ENCODE measurements at places on chromosomes 11 and 22. TPM values are rescaled to one million over a fixed set of nuclear protein-coding genes. Genes with fewer than 3 reads are reported as not detected.

TMPRSS4 gene
- total RNA-seq = 2.4 TPM

RFPL3 gene
- total RNA-seq = not detected

APLNR gene
- not detected for total RNA-seq

ME3 gene
- 28.8 TPM for total RNA-seq

POU2F3 gene
- total RNA-seq = 0.05 TPM

TCIRG1 gene
- 84.2 TPM for total RNA-seq

CLDN5 gene
- 1.9 TPM for total RNA-seq

PHLDA2 gene
- total RNA-seq = 4.9 TPM

Data from renal cortical epithelial cell (primary cell).